ENCODE measurements at places on chromosomes 6 and 20.

- no peak for DNase-seq
Measured at GRCh38 chr6:167209577-167209975, 51.8 kb upstream of the GPR31 start.

GRCh38 chr20:5136096-5136495, 9.3 kb downstream of the CDS2 start:
- no peak for DNase-seq

- DNase-seq: no peak
Measured at GRCh38 chr6:142721215-142721920, 223.6 kb downstream of the HIVEP2 start.

GRCh38 chr20:58985656-58986055, 4.6 kb downstream of the NELFCD start:
- no peak for DNase-seq

GRCh38 chr20:13852306-13852705, 67.5 kb downstream of the NDUFAF5 start:
- no peak for DNase-seq

DNA sequence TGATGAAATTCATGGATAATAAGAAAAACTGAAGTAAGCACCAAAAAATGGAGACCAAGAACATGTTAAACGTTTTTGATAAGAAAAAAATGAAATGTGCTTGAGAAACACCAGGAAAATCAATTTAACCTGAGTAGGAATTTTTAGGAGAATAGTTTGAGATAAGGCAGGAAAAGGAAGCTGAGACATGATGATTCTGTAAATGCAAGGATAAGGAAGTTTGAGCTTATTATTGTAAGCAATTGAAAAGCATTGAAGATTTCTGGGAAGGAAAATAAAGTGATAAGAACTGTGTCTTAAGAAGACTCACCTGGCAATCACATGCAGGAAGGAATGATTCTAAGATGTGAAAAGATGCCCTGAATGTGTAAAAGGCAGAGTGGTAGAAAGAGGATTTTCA, 66.6 kb downstream of the ALDH8A1 start:
- no peak for DNase-seq

GRCh38 chr20:14493408-14493807, 156.0 kb upstream of the FLRT3 start:
- DNase-seq: no peak

GRCh38 chr6:17714879-17715851, 8.4 kb upstream of the NUP153 start:
- peak; percentile 89 for DNase-seq

All from choroid plexus epithelial cell (primary cell).